ENCODE measurements at places on chromosomes 1 and 21.
A peak's percentile ranks its signal among the peaks of the same experiment; 100 is the strongest.

- peak; percentile 68 for DNase-seq
These were observed 59.1 kb downstream of the ITPKB start for GRCh38 chr1:226679853-226680516.

DNA sequence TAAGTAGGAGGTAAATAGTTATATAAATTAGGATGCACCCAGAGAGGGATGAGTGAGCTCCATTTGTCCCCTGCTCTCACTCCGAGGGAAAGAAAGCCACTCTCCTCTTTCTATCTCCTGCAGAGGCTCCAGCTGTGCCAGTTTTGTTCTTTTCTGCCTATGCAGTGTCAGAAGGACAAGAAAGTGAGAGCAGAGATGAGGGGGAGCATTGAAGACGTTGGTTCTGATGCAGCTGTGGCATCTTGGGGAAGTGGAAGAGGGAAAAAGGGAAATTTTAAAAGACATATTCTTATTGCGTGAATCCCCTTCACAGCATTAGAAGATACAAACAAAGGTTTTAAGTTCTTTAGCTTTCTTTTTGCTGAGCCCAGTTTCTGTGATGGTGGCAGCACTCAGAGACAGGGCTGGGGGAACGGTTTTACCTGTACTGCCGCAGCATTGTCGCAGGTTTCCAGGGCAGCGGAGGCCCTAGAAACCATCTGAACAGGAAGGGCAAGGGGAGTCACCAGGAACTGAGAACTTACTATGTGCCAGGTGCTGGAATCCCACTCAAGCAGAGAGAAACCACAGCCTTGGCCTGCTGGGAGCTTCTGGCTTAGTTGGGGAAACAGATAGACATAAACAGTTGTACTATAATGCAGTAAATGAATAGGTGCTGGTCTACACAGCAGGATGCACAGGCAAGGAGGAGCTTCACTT is 44.9 kb upstream of the USP24 start:
- DNase-seq = no peak

GRCh38 chr1:5744341-5744740 is 247.9 kb downstream of the NPHP4 start:
- no peak for DNase-seq

- DNase-seq = no peak
These were observed 49.1 kb downstream of the TRPM2 start for GRCh38 chr21:44402323-44403105.

- no peak for DNase-seq
These were observed 3.6 kb upstream of the TNFSF4 start for GRCh38 chr1:173210716-173211231.

- no peak for DNase-seq
These were observed 8.1 kb downstream of the AGL start for GRCh38 chr1:99858286-99858685.

DNA sequence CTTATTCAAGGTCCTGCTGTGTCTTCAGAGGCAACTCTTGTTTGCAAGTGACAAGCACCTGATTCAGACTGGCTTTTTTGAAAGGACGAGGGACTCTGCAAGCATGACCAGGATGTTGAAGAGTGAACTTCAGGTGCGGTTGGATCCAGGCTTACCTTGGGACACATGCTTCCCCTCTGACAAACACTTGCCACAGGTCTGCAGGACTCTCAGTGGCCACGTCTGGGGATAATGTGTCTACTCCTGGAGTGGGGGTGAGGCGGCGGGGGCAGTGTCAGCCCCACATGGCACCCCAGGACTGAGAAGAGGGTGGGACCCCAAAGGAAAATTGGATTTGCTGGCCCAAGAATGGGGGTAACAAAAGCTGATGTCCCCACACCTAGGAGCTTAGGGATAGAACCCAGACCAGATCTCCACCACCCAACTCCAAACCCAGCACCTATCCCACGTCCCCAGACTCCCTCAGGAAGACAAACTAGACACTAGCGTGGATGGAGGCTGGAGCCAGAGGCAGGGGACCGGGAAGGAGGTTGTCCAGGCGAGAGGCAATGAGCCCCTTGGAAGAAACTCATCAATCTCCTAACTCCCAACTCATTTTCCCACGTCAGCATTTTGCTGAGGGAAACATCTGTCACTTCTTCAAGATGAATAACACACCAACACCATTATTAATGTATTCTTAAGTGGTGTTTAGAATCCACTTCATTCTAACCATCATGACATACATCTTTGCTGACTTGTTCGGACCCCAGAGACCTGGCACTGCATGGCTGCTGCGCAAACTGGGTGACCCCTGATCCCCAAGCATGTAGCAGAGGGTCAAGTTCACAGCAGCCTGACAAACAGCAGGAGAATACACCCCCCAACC is 32.0 kb upstream of the LAPTM5 start:
- DNase-seq = no peak

GRCh38 chr1:7929637-7930036 is 11.0 kb downstream of the TNFRSF9 start:
- no peak for DNase-seq

Measured in stimulated activated CD4-positive, alpha-beta T cell treated with anti-CD3 and anti-CD28 coated beads, Interleukin-2, amount 100 ng/mL, for 48 hours (primary cell).